Hematopoietic multipotent progenitor cell treated with erythropoietin and hydrocortisone succinate and interleukin-3 and kit ligand, for 4 days (in vitro differentiated cells): ENCODE measurements at places on chromosomes 5 and 9.
A peak's percentile ranks its signal among the peaks of the same experiment; 100 is the strongest.

DNA sequence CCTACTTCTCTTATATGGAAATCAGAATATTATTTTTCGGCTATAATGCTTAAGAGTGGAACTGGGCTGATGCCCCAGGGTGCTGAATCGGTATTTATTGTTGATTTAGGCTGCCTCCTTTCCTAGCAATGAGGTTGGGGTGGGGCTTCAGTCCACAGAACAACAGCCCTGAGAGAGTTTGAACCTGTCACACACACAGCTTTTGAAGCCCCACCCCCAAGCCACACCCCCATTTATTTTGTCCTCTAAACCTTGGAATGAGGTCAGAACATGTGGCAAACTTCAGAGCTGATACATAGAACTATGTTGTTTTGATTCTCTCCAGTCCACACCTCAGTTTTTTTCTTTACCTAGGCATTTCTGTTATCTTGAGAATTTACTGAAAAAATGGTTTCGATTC, 51.7 kb upstream of the CAMK4 start:
- DNase-seq = no peak

DNA sequence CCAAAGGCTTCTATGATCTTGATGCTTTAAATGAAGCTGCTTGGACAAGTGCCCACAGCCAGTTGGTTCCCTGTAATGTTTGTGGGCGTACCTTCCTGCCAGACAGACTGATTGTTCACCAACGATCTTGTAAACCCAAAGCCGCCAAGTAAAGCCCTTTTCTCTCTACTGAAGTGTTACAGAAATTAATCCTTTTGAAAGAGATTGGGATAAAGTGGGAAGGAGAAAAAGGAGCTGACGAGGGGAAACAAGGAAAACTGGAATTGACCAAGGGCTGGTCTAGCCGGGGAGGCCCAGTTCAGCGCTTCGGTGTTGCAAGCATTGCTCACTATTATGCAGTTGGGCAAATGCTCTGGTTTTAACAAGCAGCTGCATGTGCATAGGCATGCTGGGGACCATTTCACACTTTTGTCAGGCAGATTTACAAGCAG, 53.2 kb downstream of the ZNF474 start:
- peak; percentile 89 for DNase-seq

DNA sequence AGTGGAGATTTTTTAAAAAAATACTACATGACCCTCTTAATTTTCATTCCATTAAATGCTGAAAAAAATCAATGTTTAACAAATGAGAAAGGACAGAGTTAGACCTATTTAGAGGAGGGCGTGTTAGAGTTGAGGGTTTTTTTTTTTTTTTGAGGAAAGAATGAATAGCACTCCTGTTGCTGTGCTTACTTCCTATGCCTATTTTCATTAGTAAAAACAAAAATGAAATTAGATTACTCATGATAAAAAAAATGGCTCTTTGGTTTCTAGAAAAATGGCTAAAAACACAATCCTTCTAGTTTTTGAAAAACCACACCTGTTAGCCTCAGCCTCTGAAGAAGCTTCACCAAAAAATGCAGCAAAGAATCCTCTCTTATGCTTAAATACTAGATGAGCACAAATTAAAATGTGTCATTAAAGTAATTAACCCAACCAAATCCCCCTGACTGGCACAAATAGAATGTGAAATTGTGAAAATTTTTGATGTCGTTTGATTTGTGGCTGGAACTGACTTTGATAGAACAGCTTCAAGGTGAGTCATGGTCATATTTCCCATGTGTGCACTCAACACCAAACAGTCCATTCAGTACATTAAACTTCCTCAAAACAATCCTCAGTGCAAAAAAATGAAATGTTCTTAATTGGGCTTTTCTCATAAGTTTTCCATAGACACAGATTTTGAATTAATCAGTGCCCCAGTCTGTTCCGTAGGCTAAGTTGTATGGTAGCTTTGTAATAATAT, 98.0 kb downstream of the MACIR start:
- peak; percentile 15 for DNase-seq

DNA sequence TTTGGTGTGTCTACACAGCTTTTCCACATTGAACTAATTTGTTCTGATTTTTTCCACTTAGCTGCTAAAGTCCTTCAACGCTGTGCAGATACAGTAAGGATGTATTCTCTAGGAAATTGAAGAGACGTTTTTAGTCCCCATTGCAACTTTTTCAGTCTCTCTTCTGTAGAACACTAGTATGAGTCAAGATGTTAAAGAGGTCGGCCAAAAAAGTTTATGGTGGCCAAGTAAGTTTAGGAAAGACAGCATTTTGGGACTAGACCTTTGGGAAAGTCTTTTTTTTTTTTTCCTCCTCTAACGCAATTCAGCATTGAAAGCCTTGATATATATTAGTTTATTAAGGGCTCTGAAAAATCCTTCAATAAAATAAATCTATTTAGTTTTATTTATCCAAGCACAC, 243.5 kb upstream of the FBXL7 start:
- DNase-seq = no peak

DNA sequence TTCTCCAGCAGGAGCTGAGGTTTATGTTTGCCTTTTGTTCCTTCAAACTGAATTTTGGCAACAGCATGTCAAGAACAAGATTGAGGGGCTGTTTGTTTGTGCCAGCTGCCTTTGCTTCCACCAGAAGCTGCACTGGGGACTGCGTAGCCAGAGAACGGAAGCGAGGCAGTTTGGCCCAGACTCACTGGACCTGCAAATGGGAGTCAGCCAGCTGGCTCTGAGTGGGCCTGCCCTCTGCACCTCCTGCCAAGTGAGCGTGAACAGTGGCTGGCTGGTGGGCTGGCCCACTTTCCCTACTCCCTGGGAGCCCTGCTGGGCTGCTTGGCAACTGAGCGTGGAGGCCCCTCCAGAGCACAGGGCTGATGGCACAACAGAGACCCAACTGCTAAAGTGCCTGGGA, 111.6 kb downstream of the GALNT10 start:
- DNase-seq = no peak

GRCh38 chr9:13904746-13905145, 409.2 kb downstream of the NFIB start:
- no peak for DNase-seq

GRCh38 chr9:101235105-101235866, 149.5 kb downstream of the BAAT start:
- peak; percentile 40 for DNase-seq

DNA sequence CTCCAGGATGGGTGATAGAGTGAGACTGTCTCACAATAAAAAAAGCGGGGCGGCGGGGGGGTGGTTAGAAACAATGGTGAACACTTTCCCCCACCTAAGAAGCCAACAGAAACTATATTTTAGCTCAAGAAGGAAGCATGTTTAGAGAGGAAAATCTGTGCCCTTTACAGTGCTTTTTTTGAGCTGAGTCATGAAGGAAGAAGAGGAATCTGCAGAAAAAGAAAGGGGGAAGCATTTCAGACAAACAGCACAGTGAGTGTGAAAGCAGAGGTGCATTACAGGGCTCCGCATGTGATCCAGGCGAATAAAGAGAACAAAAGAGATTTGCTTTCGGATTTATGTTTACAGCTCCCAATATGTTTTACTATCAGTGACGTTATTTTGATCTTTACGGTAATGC, 1504.6 kb upstream of the WWC1 start:
- no peak for DNase-seq

DNA sequence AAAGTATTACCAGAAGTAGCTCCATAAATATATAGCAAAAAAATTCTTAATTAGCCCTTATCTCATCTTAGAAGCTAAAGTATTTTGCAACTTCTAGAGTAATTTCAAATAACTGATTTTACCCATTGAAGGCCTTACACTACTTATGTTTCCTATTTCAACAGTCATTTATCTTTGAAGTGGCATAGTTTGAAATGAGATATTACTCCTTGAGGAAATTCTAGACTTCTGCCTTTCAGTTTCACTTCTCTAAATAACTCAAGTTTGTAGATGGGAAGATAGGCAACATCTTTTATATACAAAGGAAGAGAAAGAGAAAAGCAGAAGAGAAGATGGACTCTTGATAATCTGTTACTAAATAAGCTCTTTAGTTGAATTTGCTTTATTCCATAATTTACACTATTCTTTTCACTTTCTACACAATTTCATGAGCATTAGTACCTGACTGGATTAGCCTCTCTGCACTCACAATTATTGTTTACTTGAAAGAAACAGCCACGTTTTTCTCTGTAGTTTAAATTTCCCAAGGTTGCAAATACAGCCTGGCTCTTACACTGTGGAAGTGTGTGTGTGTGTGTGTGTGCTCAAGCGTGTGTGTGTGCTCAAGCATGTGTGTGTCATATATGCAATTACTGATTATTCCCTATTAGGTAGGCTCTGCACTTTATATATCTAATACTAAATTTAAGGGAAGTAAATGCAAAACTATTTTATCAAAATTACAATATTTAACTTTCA, 60.6 kb upstream of the EMB start:
- DNase-seq = peak; percentile 75

DNA sequence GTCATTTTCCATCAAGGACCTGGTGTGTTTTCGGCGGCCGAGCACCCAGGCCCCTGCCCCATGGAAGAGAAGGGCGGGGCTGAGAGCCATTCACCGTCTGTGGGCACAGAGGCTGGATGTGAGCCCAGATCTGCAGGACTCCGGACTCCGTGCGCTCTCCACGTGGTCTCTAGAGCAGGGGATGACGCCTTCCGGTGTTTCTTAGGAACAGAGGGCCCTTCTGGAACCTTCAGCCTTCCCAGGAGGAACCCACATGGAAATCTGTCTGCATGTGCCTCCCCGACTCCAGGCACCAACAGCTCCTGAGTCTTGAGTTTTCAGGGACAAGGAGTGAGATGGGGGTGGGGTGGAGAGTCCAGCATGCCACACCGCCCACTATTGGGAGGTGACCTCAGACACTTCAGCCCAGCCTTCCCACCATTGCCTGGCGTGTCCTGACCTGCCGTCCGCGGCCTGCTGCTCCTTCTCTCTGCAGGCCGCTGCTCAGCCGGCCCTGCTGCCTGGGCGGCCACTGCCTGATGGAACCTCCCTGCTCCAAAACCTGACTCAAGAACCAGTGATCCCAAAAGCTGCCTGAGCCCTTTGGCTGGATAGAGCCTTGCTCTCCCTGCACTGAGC, 2.4 kb upstream of the RXRA start:
- DNase-seq = no peak

- no peak for DNase-seq
These were observed 16.7 kb upstream of the ZNF131 start for GRCh38 chr5:43104057-43104456.

DNA sequence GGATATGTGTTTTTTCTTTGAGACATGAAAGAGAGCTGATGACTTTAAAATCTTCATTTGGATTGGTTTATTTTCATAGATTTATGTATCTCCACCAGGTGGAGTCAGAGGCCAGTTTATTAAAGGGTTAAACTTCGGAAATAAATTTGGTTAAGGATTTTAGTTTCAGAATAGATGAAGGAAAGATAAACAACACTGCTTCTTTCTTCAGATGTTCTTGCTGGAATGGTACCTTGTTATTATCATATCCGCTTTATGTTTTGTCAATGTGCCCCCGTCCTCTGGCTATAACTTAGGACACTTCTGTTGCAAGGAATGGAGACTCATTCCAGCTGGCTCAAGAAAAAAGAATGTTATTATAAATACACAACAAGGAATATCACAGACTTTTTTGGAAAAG, 81.2 kb downstream of the ALDH1A1 start:
- DNase-seq = peak; percentile 74

GRCh38 chr9:34993502-34994259, 4.1 kb downstream of the DNAJB5 start:
- no peak for DNase-seq

GRCh38 chr5:56481428-56482357, 248.6 kb upstream of the ANKRD55 start:
- DNase-seq = peak; percentile 62

DNA sequence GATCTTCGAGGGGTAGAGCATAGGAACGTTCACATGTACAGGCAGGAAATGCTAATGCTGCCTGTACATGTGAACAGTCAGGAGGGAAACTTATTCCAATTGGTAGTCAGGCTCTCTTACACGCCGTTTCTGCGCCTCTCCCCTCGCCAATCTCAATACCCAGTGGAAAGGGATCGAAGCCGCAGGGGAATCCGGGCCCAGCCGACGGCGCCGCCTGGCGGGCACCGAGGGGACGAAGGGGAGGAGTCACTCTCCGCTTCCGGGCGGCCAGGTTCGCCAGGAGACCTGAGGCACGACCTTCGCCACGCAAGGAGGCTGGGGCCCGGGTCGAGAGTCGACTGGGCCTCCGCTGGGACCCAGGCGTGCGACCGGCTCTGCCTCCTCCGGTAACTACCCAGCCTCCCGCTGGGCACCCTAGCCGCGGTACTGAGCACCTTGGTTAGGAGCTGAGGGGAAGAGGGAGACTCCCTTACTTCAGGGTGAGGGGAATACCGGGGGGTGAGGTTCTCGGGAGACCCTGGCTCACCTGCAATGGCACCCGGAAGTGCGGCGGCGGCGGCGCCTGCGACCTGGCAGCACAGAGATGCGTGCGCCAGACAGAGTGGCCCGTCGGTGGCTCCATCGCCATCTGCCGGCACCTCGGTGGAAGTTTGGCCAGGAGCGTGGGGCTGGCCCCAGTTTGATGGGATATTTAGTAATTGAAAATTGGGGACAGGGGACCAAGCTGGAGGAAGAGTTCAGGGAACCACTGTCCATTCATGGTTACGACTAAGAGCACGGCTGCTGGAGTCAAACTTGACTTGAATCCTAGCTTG, at the start of gene PIGO:
Gene PIGO, minus strand, starts transcription at position 557 of the 815 bp plus-strand sequence. CDS start 1,026 bp downstream, outside the sequence.
- DNase-seq = peak; percentile 95

DNA sequence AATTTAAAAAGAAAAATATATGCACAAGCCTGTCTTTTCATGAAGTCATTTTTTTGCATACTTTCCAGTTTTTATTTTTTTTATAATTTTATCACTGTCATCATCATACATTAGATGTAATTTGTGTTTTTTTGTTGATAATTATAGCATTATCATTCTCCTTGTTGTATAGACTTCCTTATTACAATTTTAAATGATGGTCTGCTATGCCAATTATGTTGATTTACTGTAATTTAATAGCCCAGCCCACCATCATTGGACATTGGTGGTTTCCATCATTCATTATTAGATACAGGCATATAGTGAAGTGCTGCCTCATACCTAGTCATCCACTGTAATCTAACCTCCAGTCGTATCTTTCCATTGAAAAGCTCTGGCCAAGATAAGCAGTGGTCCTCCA, 3.8 kb upstream of the TJP2 start:
- no peak for DNase-seq

GRCh38 chr9:90665072-90665471, 22.4 kb upstream of the DIRAS2 start:
- DNase-seq = no peak

- DNase-seq = no peak
These were observed 110.1 kb downstream of the MED27 start for GRCh38 chr9:131969469-131969989.

- DNase-seq = no peak
These were observed 348.1 kb upstream of the SGCD start for GRCh38 chr5:155978850-155979249.

- no peak for DNase-seq
These were observed 30.3 kb upstream of the STX17 start for GRCh38 chr9:99876190-99876589.
